ENCODE measurements at places on chromosomes 3 and 15.

DNA sequence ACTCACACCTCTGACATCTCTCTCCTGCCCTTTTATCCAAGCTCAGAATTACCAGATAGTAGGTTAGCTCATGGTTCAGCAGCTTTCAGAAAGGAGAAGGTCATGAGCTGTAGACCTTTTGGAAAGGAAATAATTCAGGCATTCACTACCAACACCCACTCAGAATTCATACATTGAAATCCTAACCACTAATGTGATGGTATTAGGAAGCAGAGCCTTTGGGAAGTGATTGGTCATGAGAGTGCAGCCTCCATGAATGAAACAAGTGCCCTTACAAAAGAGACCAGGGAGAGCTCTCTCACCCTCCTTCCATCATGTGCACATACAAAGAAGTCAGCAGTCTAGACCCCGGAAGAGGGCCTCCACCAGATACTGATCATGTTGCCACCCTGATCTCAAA, 315.8 kb upstream of the CCDC54 start:
- no peak for DNase-seq

DNA sequence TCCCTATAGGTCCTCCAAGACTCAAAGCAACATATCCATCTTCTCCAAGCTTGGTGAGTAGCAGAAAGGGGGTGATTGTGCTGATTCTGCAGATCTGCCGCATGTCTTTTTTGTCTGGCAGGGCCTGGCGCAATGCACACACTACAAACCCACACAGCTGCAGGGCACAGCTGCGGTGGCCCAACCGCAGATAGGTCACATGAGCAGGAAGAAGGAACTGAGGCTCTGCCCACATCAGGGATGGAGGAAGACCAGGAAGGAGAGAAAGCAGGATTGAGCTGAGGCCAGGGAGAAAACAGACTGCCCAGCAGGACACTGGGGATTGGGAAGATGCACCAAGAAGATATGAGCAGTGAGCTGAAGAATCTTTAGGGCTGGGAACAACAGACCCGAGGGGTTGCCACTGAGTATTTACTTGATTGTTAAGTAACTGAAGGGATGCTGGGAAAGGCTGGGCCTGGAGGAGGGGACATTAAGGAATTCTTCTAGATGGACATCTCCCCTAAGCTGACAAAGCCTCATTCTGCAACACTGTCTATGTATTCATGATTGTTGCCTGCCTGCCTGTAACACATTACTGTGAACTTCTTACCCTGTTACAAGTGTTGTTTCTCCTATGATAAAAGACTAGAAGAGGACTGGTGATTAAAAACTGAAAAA, 126.7 kb downstream of the MYLK start:
- peak; percentile 70 for DNase-seq

- no peak for DNase-seq
Measured at GRCh38 chr3:171028779-171029232, 2.3 kb upstream of the SLC2A2 start.

- DNase-seq: no peak
Measured at GRCh38 chr15:57446393-57446792, 70.1 kb downstream of the CGNL1 start.

DNA sequence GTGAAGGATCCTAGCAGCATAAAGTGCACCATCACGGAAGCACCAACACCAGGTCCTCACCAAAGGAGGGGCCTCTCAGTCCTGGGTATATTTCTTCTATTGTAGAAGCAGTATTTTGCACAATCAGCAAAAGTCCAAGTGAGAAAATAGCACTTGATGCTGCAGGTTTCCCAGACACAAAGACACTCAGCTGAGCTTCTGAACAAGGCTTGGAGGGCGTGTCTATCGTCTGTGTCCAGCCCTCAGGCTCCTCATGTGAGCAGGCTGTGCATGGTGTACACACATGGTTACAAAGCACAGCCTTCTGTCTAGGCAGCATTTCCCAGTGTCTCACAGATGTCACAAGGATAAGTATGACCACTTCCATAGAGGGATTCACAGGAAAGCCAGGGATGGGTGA, 98.3 kb upstream of the SPATA12 start:
- DNase-seq: no peak

- DNase-seq: no peak
Measured at GRCh38 chr3:43531835-43532234, 90.0 kb downstream of the ANO10 start.

DNA sequence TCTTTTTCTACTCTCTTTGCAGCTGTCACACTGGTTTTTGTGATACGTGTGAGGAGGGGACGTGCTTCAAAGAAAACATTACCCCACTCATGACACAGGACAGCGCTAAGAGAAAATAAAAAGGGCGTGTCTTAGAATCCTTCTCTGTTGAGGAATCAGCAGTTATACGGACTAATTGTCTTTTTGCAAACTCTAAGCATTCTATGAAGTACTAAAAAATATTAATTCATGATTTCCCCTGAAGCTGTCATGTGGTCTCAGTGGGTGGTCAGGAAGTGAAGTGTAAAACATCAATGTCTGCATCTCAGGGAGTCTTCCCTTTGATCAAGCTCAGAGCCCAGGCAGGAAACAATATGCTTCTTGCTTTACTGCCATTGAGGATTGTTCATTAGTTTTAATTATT, 117.5 kb upstream of the CRBN start:
- no peak for DNase-seq

GRCh38 chr3:51947215-51947900, 5.2 kb downstream of the PARP3 start:
- peak; percentile 12 for DNase-seq

- DNase-seq: peak; percentile 89
Measured at GRCh38 chr15:43190178-43190577, 5.0 kb downstream of the CCNDBP1 start.

- DNase-seq: no peak
Measured at GRCh38 chr3:43316783-43317460, 30.6 kb downstream of the SNRK start.

DNA sequence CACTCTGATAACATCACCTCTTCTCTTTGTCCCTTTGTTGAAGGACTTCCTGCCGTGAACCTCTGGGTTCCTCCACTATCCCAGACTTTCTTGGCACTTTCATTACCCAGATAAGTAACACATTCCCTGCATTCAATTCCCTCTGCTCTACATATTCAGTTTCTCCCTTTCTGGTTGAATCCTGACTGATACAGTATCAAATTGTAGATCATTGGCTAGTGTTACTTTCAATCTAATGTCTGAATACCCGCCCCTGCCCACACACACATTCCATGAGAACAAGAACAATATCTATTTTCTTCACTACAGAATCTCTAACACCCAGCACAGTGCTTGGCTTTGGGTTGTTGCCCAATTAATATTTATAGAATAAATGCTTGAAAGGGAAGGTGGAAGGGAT, 163.5 kb downstream of the ABHD5 start:
- DNase-seq: no peak

GRCh38 chr3:77236118-77236517, 196.2 kb downstream of the ROBO2 start:
- DNase-seq: no peak

GRCh38 chr15:90064911-90065681, 37.2 kb downstream of the IDH2 start:
- peak; percentile 83 for DNase-seq

DNA sequence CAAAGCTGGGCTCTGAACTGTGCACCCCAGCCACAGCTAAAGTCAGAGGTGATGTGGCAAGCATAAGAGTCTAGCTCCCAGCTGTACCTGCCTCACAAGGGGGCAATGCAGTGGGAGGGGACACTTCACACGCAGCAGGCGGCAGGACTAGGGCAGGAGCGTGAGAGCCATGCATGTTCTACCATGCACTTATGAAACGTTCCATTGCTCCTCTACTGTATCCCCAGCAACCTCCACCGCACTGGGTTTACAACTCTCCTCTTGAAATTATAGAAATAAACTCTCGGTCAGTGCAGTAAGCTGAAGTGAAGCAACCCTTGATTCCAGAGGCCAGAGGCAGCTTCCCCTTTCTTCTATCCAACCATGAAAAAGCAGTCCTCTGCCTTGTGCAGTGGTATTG, 298.6 kb upstream of the STT3B start:
- DNase-seq: no peak

GRCh38 chr3:62859203-62859791, 15.9 kb downstream of the CADPS start:
- no peak for DNase-seq

DNA sequence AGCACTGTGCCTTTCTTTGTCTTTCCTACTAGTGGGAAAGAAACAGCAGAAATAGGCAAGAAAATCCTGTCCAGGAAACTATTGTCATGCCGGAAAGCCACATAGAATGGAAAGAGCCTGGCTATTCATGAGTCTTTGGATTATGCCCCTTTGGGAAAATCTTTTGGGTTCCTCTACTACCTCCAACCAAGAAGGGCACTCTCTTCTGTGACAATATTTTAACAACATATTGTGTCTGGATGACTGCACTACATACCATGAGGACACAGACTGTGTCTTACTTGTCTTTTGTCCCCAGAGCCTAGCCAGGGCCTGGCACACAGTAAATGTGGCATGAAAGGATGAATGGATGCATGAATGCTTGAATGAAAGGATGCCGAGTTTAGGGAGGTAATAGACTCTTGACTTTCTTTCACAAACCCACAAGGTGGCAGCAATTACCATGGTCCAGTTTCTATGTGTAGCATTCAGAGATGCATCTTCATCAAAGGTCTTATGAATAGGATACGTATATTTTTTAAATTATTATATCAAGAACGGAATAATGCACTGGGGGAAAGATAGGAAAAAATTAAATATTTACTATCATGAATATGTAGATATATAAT, 30.3 kb downstream of the ARL14 start:
- no peak for DNase-seq

Measured in left ventricle myocardium superior (tissue), 1 donor.